ENCODE measurements at places on chromosomes 6 and 20.

GRCh38 chr6:121695329-121695728 is 259.9 kb downstream of the GJA1 start:
- DNase-seq = no peak

- no peak for DNase-seq
Observed at GRCh38 chr6:154428897-154429296, 72.3 kb upstream of the IPCEF1 start.

DNA sequence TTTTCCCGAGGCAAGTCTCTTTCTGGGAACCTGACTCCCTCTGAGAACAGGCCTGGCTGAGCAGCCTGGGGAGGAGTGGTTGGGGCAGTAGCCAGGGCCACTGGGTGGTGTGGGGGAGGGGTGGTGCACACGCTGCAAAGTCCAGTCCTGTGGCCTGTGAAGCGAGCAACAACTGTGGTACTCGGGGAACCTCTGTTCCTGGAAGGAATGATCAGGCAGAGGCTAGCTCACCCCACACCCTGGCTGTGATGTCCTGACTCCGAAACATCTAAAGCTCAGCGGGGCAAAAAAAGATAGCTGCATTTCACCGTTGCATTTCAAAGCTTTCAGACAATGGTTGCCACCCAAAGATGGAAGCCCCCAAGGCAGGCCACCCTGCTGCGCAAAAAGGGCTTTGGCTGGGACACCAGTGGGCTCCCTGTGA is 25.5 kb downstream of the PCK1 start:
- DNase-seq = no peak

- no peak for DNase-seq
Observed at GRCh38 chr20:43909720-43910119, 4.9 kb upstream of the TOX2 start.

GRCh38 chr20:25503936-25504335 is 81.4 kb downstream of the NINL start:
- no peak for DNase-seq

- DNase-seq = no peak
Observed at GRCh38 chr6:68087399-68088133, 547.5 kb upstream of the ADGRB3 start.

GRCh38 chr20:37364013-37364926 is 18.3 kb downstream of the SRC start:
- peak; percentile 37 for DNase-seq

GRCh38 chr6:19972221-19972620 is 135.1 kb downstream of the ID4 start:
- DNase-seq = no peak
